ENCODE measurements at places on chromosomes 7 and 10.

- DNase-seq = no peak
These were observed 62.3 kb upstream of the BTBD16 start for GRCh38 chr10:122208571-122209430.

DNA sequence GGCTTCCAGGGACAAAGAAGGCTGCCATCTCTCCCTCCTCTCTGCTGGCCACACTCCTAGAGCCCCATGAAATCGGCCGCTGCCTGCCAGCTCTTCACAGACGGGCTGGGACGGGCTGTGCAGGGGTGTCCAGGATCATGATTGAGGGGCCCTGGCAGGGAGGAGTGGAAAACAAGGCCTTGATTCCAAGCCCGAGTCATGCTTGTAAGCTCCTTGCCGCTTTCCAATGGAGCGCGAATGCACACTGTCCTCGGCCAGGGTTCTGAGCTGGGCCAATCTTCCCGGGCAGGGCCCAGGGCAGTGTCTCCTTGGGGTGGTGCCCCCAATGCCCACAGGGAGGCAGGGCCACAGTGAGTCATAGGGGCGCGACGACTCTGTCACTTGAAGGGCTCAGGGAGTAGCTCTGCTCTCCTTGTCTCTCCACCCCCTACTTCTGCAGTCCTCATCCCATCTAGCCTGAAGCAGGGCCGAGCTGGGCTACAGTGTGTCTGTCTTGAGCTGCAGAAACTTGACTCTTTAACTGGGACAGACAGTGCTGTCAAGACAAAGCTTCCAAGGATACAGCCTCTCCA, 186.2 kb upstream of the SVIL start:
- DNase-seq = no peak

DNA sequence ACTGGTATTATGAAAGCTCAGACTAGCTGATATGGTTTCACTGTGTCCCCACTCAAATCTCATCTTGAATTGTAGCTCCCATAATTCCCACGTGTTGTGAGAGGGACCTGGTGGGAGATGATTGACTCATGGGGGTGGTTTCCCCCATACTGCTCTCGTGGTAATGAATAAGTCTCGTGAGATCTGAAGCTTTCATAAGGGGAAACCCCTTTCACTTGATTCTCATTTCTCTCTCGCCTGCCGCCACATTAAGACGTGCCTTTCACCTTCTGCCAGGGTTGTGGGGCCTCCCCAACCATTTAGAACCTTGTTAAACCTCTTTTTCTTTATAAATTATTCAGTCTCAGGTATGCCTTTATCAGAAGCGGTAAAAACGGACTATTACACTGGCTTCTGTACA, 40.3 kb downstream of the COL13A1 start:
- no peak for DNase-seq

DNA sequence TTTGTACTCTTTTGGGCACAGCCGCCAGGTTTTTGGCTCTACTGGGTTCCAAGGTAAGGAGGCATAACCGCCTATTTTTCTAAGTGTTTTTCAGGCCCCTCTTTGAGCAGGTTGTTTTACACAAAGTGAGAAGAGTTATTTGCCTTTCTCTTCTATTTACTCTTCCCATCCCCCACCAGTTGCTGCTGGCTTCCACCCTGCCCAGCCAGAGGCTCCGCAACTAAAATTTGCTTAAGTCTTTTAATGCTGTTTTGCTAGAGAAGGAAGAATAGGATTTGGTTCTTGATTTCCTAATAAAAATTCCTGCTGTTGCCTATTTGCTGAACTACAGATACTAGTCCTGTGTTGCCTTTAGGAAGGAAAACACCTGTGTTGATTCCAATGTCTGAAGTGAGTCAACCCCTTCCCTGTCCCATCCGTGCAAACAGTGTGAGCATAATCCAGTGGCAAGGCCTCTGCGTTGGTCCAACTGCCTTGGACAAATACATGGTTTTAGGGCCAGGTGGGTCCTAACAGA, 1.9 kb downstream of the PLA2G12B start:
- no peak for DNase-seq

DNA sequence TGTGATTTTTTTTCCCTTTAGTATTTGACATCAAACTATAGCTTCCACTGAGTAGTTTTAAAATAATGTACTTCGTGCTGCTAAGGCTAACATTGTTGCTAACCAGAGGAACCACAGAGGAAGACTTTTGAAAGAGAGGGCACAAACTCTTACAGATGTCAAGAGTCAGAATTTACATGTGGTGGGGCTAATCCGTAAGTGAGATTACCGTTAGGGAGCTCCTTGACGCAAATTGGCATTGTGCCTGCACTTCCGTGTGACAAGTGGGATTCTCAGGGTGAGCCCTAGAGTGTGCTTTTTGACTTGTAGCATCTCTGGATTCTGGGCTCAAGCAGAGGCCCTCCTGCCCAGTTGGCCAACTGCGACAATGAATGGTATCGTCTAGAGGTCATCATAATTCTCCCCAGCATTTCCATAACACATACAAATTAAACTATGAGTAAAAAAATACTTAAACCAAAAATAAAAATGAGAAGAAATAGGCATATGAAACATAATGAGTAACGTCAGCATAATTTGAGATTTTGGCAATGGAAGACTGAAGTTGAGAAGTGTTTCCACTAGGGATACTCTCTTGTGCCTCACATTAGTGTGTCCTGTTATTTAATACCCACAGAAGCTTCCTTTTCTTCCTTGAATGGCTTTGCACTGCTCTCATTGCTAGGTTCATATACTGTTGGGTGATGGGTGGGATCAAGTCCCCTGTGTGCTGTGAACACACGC, 164.0 kb downstream of the SDK1 start:
- no peak for DNase-seq

DNA sequence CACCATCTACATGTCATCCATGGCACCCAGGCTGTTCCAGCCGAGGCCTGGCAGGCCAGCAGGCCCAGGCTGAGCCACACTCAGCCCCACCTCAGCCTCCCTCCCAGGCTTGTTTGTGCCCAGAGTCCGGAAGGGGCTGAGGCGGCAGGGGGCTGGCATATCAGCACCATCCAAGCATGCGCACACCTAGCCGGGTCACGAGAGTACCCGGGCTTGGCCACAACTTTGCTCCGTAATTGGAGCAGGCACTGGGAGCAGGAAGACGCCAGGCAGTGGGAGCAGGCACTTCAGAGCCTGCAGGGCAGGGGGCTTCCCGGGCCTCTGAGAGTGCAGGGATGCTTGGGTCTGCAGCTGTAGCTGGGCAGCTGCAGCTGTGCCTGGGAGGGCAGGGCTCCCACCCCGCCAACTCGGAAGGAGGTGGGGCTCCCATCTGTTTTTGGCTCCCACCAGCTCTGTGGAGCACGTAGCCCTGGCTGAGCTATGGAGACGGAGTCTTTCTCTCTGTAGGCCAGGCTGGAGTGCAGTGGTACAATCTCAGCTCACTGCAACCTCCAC, 15.2 kb upstream of the TSPAN15 start:
- no peak for DNase-seq

GRCh38 chr7:92838934-92839333, 2.6 kb upstream of the CDK6 start:
- DNase-seq = no peak

GRCh38 chr7:19928247-19928646, 154.8 kb upstream of the TMEM196 start:
- DNase-seq = no peak

DNA sequence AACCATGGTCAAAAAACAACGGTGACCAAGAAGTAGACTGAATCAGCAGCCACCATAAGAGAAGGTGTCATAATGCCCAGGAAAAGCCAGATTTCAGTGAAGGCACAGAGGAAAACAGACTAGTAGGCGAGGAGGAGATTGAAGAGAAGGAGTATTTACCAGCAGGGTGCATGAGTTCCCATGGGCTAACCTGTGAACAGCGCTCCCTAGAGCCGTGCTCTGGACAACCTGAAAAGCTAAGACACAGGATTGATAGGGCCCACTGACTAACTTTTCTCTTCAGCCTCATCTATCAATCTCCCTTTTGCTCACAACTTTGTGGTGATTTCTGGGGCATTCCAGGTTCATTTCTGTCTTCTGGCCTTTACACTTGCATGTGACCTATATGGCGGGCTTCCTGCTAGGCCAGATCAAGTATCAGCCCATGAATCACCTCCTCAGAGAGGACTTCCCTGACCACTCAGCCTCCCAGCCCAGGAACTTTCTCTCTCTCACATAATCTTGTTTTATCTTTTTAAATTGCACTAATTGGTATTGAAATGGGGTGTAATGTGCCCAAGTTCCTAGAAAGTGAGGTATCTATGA, 12.8 kb downstream of the ANKRD22 start:
- DNase-seq = no peak

Measured in Daoy (cell line).